Stimulated activated CD8-positive, alpha-beta memory T cell treated with anti-CD3 and anti-CD28 coated beads, Interleukin-15, amount 100 ng/mL, for 4 hours (primary cell): ENCODE measurements at places on chromosomes 7 and 10.

DNA sequence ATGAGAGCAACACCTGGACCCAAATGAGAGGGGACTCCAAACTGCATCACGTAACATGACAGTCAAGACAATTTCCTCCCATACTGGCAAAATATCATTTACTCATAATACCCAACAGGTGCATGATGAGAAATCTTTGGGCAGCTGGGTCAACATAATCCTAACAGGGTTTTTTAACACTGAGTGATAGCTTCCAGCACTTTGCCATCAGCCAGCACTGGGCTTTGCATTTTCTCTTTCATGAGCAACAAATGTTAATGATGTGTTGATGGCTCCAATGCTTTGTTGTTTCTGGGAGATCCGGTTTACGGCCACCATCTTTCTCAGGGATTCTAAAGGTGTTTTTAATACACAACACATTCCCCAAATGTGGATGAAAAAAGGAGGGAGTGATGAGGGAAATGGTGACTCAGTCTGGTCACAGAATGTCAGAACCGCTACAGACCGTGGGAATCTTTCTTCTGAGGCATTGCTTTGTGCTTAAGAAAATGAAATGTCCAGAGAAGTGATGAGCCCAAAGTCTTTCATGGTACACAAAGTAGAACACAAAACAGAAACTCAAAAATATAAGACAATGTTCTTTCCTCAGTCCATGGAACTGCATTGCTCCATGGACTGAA lies 705.7 kb upstream of the IGFBP3 start:
- DNase-seq, result no peak

DNA sequence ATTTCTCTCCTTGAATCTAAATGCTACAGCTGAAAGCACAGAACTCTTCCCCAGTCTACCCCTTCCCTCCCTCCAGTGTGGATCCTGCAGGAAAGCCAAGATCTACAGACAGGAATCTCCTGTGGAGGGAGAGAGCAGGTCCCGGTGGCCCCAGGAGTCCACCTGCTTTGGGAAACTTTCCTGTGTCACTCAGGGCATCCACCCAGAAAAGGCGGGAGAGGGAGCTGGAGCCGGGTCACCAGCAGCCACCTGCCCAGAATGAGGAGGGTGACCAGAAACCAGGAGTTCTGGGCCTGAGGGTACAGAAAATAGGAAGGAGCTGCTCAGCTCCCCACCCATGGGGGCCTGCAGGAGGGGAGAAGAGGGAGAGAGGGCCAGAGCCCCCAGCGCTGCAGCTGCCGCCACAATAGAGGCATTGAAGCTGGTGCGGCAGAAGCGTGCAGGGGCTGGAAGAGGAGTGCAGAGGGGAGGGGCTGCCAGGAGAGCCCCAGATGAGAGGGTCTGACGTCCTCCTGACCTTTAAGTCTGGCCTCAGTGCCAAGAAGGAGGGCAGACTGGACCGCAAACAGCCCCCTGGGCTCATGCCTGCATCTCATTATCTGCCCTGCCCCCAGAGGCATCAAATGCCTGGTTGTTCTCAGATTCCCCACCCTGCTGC lies 56.3 kb upstream of the TMEM72 start:
- no peak for DNase-seq

DNA sequence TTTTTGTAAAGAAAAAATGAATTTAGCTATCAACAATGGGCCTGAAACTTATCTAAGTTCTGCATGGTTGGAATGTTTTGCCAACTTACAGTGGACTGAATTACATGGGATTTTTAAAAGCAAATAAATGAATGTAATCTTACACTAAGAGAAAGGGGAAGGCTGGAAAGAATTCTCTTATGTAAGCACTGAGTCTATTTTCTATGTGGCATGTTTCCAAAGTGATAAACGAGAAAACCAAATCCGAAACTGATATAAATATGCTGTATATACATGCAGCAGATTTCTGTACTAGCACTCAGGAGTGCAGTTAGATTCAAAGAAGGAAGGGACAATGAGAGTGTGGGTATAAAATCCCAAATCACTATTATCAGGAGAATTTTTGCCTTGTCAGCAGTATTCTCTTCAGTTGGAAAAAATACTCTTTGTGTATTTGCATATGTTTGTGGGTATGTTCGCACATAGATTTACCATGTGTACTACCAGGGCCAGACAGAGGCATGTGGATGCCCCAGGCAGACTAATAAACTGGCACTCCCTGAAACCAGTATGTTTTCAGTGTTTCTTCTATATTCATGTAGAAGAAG lies 334.3 kb upstream of the SEMA3D start:
- DNase-seq, result no peak

DNA sequence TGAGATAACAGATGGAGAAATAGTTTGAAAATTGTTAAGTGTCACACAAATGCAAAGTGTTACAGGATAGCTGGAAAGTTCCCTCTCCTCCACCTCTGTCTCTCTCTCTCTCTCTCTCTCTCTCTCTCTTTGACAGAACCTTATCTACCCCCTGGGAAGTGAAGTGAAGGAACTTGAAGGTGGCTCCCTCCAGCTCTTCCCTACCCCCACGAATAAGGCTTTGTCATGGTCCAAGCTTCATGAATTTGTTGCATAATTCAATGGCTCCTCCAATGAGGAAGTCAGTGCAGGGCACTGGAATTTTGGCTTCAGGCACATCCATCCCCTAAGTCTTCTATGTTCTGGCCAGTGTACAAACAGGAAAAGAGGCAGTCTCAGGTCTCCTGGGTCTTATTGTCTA lies 66.4 kb downstream of the CDHR3 start:
- no peak for DNase-seq

GRCh38 chr7:110105840-110106239 lies 985.1 kb upstream of the LRRN3 start:
- no peak for DNase-seq

DNA sequence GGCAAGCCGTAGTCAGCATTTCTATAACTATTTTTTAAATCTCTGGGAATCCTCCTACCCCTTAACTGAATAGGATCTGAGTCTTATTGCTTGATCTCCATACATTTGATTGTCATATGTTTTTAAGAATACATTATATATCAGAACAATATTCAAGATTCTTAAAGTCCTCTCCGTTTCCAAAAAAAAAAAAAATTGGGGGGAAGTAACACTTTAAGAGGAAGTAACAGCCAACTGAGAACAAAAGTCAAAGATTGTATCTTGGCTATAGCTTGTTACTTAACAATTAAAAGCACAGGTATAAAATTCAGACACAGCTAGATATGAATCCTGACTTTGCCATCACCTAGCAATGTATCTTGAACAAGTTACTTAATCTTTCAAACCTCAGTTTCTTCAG lies 169.9 kb upstream of the ADO start:
- no peak for DNase-seq

GRCh38 chr7:50226669-50227068 lies 77.8 kb upstream of the IKZF1 start:
- DNase-seq, result no peak

DNA sequence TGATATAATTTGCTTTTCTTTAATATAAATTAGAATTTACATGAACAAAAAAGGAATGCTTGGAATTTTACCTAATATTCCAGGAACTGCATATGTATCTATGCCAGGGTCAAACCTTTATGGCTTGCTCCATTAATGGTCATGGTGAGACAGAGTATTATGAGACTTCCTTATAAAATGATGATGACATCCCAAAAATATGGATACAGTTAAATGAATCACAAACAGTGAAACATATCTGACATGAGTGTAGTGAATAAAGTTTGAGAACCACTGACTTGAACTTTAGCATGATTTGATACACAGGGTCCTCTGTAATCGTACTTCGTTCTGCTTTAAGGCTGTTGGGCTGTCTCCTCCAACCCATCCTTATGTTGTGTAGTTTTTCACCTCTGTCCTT lies 51.8 kb downstream of the MARCHF5 start:
- no peak for DNase-seq

DNA sequence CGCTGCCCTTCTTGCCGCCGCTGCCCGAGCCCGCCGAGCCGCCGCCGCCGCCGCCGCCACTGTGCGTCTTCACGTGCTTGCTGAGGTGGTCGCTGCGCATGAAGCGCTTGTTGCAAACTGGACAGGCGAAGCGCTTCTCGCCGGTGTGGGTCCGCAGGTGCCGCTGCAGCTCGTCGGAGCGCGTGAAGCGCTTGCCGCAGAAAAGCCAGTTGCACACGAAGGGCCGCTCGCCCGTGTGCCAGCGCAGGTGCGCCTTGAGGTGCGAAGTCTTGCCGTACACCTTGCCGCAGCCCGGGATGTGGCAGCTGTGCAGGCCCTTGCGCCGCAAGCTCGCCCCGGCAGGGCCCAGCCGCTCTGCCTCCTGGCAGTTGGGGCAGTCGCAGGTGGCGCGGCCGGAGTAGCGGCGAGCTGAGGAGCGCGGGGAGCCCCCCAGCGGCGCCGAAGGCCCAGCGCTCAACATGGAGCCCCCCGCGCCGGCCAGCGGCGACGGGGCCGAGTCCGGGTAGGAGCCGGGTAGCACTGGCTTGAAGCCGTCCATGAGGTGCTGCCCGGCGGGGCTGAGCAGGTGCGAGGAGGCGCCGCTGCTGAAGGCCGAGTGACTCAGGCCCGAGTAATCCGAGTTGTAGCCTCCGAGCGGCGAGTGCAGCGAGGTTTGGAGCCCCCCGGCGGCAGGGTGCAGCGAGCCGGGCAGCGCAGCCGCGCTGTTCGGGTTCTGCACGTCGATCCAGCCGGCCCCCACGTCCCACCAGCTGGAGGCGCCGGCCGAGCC lies 2.1 kb downstream of the SP8 start:
- DNase-seq, result no peak

GRCh38 chr7:130975731-130976130 lies 241.7 kb upstream of the KLF14 start:
- DNase-seq, result no peak

DNA sequence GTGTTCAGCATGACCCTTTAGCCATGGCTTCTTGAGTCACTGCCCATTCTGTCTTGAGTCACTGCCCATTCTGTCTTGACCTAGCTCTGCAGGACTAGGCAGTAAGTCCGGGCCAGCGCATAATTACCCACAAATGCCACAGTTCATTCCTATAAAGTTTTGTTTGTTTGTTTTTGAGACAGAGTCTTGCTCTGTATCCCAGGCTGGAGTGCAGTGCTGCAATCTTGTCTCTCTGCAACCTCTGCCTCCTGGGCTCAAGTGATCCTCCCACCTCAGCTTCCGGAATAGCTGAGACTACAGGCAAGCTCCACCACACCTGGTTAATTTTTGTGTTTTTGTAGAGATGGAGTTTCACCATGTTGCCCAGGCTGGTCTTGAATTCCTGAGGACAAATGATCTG lies 32.7 kb upstream of the TARP start:
- no peak for DNase-seq

GRCh38 chr7:116212869-116213268 lies 2.5 kb downstream of the TES start:
- no peak for DNase-seq

DNA sequence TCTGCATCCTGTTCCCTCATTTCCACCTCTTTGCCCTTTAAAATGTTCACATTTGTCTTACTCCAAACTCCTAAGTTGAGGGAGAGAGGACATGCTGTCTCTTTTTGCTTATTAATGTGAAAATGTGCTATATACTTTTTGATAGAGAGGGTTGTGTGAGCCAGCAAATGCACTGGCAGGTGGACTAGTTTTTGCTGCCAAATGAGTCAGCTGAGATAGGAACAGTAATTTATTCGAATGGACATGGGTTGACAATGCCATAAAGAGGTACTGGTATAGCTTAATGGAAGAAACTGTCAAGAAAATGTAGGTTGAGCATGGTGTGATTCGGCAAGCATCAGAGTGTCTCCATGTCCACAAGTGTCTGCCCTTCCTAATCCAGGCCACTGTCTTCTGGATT lies 9.2 kb upstream of the TRUB1 start:
- no peak for DNase-seq

DNA sequence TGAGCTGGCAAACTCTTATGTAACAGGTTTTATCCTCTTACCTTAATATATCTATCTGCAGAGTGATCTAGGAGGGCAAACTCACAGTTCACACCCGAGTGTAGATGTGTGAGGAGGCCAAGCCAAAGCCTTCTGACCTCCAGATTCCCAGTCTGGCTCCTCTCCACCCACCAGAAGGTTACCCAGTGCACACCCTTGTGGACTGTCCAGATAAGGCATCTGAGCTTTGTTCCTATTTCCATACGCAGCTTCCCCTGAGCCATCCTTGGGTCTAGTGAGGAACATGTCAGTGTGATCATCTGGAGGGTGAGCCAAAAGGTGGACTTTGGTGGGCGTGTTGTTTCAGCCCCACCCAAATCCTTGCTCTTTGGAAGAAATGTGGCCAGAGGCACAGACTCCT lies 203.0 kb upstream of the MEOX2 start:
- DNase-seq, result no peak

GRCh38 chr10:87961314-87961713 lies 97.9 kb downstream of the PTEN start:
- no peak for DNase-seq

- no peak for DNase-seq
These were observed 71.7 kb downstream of the PRKAG2 start for GRCh38 chr7:151805191-151805590.

DNA sequence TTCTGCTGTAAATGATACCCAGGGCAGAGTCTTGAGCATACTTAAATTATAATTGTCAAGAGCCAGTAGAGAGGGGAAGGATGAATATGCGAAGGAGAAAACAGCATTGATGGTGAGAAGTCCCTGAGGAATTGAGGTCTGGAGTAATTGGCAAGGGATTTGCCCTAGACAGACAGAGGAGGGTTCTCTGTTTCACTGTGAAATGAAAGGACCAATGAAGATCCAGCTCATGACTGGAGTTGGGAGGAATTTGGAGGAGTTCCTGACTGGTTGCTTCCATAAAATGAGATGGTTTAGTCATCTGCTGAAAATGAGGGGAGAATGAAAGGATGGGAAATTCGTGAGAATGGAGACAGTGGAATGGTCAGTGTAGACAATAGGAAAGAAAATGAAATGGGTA lies 6.8 kb downstream of the PRPF18 start:
- no peak for DNase-seq

DNA sequence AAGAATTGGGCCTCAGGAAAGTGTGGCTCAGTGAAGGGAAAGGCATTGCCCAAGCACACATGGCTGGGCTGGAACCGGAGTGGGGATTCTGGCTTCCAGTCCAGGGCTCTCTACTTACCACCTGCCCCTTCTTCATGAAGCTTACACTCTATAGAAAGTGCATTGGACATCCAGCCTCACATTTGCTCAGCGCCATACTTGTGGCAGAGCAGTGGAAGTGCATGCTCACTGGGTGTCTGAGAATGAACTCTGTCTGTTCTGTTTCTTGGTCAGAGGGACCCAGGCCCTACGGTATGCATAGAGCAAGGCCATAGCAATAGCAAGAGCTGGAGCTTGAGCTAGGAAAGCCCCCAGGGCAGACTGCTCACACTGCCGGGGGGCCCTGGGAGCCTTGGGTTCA lies 1253.5 kb downstream of the TYW1 start:
- no peak for DNase-seq

GRCh38 chr7:50436133-50436806 lies 13.9 kb downstream of the FIGNL1 start:
- DNase-seq, result no peak
